Mesenteric fat pad (tissue), 1 donor: ENCODE measurements at places on chromosomes 1 and 21. TPM values are rescaled to one million over a fixed set of nuclear protein-coding genes. Genes with fewer than 3 reads are reported as not detected.

- DNase-seq: no peak
Measured at GRCh38 chr1:169896013-169896412, 2.3 kb upstream of the SCYL3 start.

- DNase-seq: no peak
Measured at GRCh38 chr1:25837262-25837875, 17.6 kb downstream of the MTFR1L start.

Gene S100A2
- total RNA-seq: 0.58 TPM

Gene MTX1
- 40.0 TPM for total RNA-seq

Gene ANKRD13C
- total RNA-seq: 21.6 TPM

- no peak for DNase-seq
Measured at GRCh38 chr1:59046730-59047157, 250.2 kb upstream of the FGGY start.

DNA sequence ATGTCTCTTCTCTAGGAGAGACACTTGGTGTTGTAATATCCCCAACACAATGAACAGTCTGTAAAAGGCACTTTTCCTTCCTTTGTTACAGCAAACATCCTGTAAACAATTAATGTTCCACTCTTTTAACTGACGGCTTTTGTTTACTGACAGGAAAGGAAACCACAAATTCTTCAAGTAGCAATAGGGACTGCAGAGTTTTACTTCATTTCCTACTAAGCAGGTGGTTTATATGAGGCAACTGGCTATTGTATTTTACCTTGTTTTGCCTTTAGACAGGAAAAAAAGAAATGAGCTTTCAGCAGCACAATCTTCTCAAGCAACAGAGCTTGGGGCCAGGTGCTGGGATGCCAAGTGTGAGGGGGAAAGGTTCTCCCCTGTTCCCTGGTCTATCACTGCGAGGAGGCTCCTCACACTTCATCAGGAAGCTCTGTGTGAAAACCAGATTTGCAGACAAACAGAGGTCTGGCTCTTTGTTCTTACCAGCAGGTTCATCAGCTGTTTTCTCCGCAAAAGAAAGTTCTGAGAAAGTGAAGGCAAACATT lies 51.2 kb downstream of the SIPA1L2 start:
- DNase-seq: no peak

DNA sequence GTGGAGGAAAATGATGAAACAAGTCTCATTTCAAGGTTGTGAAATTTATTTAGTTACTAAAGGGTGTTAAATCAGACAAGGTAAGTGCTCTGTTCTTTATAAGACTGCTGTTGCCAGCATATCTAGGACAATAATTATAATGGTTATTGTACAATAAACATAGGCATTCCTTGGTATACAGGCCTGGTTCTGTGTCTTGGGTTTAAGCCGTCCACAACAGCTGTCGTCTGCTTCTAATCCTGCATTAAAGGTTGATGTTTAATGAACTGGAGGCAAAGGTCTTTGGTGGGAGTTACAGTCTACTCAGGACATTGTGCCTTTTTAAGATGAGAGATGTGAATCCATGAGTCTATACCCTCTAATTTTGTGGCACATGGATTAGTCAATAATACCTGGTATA lies 23.4 kb upstream of the FMO4 start:
- DNase-seq: no peak

DNA sequence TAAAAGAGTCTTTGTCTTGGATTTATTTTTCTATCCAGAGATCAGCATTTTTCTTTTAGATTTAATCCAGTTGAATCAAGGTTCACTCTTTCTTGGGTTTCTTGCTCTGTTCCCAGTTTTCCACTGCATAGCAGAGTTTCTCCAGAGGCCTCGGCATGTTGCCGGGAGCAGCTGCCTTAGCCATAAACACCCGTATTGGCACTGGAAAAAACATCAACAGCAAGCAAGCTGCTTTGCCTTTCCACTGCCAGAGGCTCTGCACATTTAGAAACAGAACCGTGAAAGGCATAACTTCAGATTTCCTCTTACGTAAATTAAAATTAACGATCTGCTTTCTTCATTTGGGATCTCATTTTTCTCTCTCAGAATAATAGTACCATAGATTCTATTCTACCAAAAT lies 181.8 kb upstream of the L1TD1 start:
- DNase-seq: no peak

Gene CNKSR1
- 1.7 TPM for total RNA-seq

GRCh38 chr1:195097316-195097715 lies 1510.9 kb downstream of the KCNT2 start:
- no peak for DNase-seq

GRCh38 chr21:39531840-39532239 lies 80.1 kb downstream of the SH3BGR start:
- no peak for DNase-seq

GRCh38 chr1:95278173-95279006 lies 44.4 kb downstream of the RWDD3 start:
- DNase-seq: no peak

Gene CFHR2
- total RNA-seq: not detected

Gene PDZK1IP1
- total RNA-seq: 2.8 TPM

DNA sequence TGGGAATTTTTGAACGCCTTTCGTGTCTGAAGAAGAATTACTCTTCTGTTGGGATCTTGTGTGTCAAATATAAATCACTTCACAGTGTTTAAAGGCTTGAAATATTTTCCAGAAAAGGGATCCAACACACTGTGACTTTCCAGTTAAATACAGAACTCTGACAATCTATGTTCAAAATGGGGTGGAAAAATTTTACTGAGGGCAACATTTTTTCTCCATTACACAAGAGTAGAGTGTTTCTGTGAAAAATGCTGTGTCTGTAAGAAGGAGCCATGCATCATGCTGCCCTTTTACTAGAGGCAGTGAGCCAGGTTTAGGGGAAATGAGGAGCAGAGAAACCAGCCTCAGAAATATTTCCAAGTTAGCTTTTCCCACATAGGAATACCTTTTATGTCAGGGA lies 86.5 kb downstream of the VPS13D start:
- no peak for DNase-seq

- DNase-seq: no peak
Measured at GRCh38 chr1:12152113-12152891, 14.5 kb upstream of the TNFRSF1B start.

DNA sequence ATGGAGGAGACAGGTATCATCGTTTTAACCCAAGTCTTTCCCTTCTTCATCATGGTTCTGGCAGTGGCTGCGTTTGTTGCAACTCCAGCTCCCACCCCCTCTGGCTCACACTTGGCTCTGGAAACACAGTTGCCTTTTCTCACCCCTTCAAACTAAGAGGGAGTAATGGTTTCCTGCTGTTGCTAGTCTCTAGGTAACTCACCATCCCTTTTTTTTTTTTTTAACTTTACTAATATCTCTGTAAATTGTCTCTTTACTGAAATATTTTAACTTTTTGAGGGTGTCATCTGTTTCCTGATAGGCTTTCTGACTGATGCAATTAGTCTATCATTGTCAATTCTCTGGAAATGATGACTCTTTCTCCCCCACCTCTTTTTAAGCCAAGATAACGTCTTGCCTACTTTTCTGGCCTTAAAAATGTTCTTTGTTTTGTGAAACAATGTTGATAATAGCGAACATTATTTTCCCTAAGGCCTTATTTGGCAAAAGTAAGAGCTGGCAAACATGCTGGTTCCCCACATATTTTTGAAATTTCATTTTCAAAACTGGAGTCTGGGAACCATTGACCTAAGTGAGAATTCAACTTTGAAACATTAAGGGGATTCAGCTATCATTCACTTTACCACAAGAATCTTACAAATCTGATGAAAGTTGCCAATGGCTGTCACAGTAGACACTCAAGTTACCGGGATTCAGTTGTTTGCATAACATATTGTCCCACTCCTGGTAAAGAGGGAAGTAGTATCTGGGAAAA lies 85.3 kb downstream of the LEPR start:
- no peak for DNase-seq

- DNase-seq: no peak
Measured at GRCh38 chr1:215957663-215958062, 390.6 kb downstream of the KCTD3 start.

- DNase-seq: no peak
Measured at GRCh38 chr1:46552357-46553237, 1.1 kb upstream of the KNCN start.

DNA sequence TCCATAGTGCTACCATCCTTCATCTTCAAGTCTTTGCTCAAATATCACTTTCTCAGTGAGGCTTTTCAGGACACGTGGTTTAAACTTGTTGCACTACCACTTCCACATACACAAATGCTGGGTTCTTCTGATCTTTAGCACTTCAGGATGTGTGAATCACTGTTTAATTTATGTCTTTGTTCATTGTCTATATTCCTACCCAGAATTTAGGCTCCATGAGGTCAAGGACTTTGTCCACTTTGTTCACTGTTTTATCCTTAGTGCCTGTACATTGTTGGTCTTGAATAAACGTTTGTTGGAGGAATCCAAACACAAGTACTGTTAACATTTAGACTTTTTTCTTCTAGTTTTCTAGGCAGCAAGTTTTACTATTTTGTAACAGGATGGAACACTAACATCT lies 42.6 kb upstream of the RALGPS2 start:
- no peak for DNase-seq

Gene OLIG1
- total RNA-seq: not detected

GRCh38 chr1:93694039-93694438 lies 12.4 kb upstream of the BCAR3 start:
- no peak for DNase-seq

GRCh38 chr1:205772607-205773032 lies 2.7 kb downstream of the RAB29 start:
- DNase-seq: no peak

DNA sequence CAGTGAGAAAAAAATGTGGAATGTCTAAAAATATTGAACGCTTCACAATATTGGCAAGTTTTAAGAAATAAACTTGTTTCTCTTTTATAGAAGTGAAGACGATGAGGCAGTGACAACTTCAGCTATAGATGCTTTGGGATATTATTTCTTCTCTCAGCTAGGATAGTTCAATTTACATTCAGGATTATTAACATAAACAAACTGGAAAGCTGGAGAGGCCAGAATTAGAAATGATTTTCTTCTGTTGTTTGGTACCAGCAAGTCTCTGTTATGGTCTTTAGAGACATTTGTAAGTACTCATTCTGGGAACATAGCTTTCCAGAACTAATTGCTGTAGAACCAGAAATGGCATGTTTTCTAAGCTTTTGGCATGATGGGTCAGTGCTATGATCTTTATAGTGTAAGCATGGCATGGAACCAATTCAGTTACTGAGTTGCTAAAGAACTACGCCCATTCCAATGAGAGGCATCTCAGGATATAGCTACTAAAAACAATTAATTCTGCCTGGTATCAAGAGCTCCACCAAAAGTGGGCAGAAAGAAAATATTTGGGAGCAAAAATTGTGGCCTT lies 599.5 kb upstream of the B3GALT2 start:
- no peak for DNase-seq

Gene TFF2
- not detected for total RNA-seq

- no peak for DNase-seq
Measured at GRCh38 chr1:204836856-204837255, 33.8 kb upstream of the NFASC start.

DNA sequence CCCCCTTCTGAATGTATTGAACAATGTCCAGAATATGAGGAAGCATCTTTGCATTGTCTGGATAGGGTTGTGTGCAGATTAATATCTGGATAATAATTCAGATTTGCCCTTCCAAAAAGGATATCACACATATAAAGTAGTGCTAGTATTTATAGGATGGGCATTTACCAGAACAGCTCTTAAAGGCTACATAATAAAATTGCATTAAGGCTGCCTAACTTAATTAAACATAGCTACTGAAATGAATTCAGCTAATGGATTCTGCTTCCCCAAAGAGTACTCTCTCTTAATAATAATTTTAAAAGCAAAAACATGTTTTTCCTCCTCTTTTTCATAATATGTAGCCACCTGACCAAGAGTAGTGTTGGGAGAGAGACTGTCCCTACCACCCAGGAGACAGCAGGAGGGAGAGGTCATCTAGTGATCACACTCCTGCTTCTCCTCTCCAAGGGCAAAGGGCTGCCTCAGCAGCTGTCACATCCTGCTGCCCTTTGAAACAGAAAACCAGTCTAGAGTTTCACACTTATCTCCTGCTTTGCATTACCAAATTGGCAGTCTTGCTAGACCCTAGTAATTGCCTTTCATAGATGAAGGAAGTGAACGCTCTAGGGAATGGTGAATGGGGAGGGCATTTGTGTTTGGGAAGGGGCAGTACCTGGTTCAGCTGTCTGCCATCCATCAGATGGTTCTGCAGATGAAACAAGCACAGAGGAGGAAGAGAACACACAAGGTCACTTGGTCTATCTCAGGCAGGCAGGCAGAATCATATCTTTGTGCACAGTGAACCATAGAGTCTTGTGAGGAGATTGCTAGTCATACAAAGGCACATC lies 29.3 kb upstream of the DDAH1 start:
- DNase-seq: no peak

GRCh38 chr1:99004861-99005442 lies at the start of gene PLPPR5:
Gene PLPPR5 (minus strand): TSS chr1:99004861. CDS start chr1:99004671, 190 bp downstream.
- no peak for DNase-seq

- no peak for DNase-seq
Measured at GRCh38 chr1:42186152-42186551, 21.6 kb upstream of the GUCA2A start.

Gene LUZP1
- total RNA-seq: 48.6 TPM

Gene LCE3E
- total RNA-seq: not detected

GRCh38 chr1:66770694-66771093 lies 18.4 kb downstream of the DYNLT5 start:
- no peak for DNase-seq

Gene CLK2
- total RNA-seq: 34.7 TPM

- DNase-seq: no peak
Measured at GRCh38 chr21:36839123-36839522, 127.3 kb downstream of the HLCS start.

Gene C4BPA
- total RNA-seq: not detected

Gene RGS5
- total RNA-seq: 60.4 TPM

DNA sequence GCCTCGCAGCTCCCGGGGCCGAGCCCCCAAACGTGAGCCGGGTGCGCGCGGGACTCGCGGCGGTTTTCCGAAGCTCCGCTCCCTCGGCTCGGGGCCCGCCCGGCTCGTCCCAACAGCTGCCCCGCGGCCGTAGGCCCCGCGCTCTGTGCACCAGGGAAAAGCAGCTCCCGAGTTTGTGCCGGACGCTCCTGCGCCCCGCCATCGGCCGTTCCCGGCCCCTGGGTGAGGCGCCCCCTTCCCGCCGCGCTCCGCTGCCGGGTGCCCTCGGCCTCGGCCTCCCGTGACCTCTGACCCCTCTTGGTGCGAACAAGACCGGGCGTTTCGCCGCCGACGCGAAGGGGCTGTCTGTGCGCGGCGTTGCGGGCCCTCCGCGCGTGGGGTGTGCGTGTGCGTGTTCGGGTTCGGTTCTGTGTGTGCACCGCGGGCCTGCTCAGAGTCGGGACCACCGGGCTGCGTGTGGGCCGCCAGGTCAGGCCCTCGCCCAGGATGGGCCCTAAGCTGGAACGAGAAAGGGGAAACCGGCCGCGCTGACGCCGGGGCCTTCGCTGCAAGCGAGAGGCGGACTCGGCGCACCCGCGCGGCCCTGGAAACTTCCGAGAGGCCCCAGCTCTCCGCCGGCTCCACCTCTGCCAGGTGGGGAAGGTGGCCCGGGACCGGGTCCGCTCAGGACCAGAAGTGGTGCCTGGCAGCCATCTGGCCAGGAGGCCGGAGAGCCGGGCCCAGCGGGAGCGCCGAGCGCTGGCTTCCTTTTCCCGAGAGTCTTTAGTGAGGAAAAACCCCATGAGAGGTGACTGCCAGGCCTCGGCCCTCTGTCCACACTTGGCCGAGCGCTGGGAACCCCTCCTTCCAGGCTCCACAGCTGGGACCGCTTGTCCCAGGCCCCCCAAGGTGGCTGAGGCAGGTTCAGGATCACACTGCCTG lies 1.9 kb downstream of the PRDM16 start:
- no peak for DNase-seq

- DNase-seq: no peak
Measured at GRCh38 chr1:36006941-36007500, 76.1 kb downstream of the AGO3 start.

Gene ADGRB2
- 3.9 TPM for total RNA-seq

Gene KCNC4
- total RNA-seq: 12.8 TPM

Gene SLAMF1
- total RNA-seq: 0.84 TPM
